Nucleus accumbens (tissue), 56 donors: ENCODE measurements at places on chromosomes 12 and 14.

DNA sequence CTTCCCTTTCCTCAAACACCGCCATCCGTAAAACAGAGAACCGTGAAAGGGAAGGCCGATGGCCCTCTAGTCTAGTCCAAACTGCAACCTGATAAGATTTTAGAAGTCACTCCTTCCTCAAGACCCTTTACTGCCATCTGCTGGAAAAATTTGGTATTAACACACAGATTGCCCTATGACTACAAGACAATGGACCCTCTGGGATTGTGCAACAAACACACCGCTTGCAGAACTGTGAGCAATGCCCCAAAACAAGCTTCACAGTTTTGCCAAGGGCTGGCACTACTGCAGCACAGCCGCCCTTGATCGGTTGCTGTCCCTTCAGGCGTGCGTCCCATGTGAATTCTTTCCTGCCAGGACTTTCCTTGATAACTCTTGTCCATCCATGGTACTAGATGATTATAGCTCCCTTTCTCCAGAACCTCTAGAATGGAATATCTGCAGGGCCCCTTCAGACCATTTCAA lies 23.1 kb downstream of the LLPH start:
- DNase-seq = peak; percentile 6

- DNase-seq = no peak
Measured at GRCh38 chr12:94139816-94140215, 8.6 kb upstream of the PLXNC1 start.

DNA sequence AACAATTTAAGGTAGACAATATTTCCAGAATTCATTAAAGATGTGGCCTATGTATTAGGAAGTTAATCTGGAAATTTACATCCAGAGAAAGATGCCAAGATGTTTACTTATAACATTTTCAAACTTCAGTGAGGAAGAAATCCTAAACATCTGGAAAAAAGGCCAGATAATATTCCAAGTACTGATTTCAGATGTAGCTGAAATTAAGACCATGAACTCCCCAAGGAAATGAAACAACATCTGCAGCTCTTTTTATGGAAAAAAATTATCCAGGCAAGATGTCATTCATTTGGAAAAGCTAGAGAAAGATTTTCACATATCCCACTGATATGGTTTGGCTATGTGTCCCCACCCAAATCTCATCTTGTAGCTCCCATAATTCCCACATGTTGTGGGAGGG lies 35.0 kb downstream of the GNG2 start:
- no peak for DNase-seq

GRCh38 chr12:113130457-113131135 lies 5.0 kb downstream of the RASAL1 start:
- DNase-seq = peak; percentile 76

GRCh38 chr12:13374793-13375192 lies 178.3 kb downstream of the EMP1 start:
- DNase-seq = no peak

GRCh38 chr14:64422756-64423155 lies 34.6 kb downstream of the MTHFD1 start:
- DNase-seq = no peak

DNA sequence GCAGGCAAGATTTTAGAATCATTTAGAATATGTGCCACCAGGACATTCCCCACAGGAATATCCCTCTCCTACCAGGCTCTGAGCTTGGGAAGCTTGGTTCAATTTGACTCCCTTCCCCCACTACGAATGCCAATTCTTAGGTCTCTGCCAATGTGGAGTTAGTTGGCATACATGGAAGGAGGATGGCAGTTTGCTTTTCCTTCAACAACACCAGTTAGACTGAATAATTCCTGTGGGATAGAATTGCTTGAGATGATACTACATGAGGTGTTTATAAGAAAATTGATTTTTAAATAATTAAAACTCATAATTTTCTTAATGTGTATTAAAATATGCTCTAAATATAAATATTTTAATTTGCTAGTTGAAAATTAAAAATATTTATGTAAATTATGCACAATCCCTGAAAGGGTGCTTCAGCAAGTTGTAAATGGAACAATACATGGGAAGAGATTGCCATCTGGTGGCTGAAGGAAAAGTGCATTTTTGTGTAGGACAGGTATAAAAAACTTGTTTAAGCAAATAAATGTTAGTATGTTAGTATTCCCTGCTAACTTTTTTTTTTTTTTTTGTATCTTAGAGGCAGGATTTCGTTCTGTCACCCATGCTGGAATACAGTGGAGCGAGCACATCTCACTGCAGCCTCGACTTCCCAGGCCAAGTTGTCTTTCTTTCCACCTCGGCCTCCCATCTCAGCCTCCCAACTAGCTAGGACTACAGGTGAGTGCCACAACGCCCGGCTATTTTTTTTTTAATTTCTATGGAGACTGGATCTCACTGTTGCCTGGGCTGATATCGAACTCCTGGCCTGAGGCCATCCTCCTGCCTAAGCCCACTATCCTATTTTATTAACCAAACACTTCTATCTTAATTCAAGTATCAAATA lies 25.8 kb upstream of the STRAP start:
- DNase-seq = no peak

DNA sequence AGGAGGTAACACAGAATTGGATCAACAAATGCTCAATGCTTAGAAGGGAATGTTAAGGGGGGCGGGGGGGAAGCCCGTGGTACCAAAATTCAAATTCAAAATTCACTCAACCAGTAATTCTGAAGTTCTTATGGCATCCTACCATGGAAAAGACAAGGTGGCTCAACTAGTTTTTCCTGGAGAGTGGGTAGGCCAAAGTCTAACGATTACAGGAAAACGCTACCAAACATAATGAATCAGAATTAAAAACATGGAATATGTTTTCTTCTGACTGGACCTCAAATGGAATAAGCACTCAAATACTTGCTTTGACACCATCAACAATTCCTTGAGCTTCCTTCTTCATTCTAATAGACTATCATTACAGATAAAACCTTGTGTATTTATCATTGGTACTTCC lies 2.3 kb downstream of the NACA start:
- DNase-seq = no peak

DNA sequence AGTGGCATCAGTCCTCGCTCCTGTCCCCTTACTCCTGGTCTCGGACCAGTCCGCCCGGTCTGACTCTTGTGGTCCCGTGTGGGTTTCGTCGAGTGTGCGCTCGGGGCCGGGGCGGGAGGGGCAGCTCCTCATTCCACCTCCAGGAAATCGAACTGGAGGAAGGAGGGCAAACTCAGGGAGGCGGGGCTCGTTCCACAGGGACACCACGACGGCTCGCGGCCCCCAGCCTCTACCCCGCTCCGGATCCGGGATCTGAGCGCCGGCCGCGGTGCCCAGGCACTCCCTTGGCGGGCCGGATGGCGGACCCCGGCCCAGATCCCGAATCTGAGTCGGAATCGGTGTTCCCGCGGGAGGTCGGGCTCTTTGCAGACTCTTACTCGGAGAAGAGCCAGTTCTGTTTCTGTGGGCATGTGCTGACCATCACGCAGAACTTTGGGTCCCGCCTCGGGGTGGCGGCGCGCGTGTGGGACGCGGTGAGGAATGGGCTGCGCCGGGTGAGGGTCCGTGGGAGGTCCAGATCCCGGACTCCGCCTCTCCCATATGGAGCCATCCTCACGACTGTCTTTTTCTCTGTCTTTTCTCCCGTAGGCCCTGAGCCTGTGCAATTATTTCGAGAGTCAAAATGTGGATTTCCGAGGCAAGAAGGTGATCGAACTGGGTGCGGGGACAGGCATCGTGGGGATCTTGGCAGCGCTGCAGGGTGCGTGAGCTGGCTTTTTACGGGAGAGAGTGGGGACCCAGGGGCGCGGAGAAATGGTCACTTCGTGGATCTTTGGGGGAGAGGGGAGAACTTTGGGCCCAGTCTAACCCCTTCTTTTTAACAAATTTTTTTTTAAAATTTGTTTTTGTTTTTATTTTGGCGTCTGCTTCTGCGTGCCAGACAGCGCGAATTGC lies at the start of gene EEF1AKMT3:
EEF1AKMT3 (plus strand) TSS at position 186 of the 894 bp plus-strand sequence; CDS start at position 297, 111 bp downstream.
- peak; percentile 75 for DNase-seq

DNA sequence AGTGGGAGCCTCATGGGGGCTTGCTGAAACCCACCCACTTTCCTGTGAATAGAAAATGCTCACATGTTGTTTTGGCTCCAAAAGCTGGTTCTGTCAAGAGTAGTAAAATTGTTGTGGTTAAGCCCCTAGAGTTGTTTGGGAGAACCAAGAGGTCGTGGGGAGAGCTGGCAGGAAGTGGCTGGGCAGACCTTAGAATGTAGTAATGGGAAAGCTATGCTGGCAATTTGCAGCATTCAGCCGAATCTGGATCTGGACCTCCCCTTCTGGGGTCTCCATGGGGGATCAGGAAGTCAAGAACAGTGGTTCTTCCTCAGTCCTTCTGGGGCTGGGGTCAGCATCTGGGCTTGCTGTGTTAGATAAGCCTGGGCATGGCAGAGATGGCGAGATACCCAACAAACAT lies 150.6 kb upstream of the TBX3 start:
- DNase-seq = no peak

GRCh38 chr12:111063295-111064026 lies 143.1 kb upstream of the MYL2 start:
- no peak for DNase-seq

DNA sequence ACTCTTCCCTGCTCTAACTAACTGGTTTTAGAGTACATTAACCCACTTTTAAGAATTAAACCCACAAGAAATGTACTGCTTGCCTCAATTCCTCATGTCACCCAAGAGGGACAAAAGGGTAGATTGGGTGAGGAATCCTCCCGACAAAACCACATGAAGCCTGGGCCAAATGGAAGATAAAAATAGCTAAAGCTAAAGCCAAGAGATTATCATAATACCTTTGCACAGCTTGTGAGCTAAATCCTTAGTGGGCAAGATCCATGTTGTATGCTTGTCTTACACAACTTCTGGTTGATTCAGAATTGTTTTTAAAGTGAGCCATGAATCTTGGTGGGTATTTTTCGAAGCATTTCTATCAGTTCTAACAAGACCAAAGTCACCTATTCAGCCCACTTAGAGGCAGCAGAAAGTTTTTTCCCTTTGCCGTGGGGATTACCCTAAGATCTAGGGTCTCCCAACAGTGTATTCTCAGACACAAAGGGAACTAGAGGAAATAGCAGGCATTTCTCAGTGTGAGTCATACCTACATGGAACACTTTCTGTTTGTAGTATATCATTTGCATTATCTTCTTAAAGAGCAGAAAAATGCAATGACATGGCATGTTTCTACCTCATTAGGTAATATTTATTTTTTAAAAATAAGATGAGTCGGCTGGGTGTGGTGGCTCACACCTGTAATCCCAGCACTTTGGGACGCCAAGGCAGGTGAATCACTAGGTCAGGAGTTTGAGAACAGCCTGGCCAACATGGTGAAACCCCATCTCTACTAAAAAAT lies 616.6 kb downstream of the KCNH5 start:
- no peak for DNase-seq

DNA sequence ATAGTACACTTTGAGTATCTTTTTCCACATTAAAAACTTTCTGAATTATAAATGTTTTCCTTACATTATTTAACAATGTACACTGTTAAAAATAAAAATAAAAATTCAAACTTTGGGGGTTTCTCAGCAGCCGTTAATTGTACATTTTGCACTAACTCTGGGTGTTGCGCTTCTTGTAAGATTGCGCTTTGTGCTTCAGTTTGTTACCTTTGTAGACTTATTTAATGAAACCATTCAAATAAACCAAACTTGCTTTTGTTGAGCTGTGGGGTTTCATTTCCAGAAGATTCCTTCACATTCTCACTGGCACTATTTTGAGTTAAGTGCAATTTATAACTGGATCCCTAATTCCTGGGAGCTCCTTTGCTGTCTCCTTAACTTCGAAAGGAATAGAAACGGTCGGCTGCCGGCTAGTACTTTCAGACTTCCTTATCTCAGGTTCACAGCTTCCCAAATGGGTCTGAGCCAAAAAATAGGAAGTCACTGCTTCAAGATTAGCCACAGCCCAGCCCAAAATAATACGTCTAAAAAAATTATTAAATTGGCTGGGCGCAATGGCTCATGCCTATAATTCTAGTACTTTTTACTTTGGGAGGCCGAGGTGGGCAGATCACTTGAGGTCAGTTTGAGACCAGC lies 38.2 kb downstream of the RAD52 start:
- DNase-seq = no peak

GRCh38 chr14:84025106-84026012 lies 1504.6 kb upstream of the FLRT2 start:
- no peak for DNase-seq

DNA sequence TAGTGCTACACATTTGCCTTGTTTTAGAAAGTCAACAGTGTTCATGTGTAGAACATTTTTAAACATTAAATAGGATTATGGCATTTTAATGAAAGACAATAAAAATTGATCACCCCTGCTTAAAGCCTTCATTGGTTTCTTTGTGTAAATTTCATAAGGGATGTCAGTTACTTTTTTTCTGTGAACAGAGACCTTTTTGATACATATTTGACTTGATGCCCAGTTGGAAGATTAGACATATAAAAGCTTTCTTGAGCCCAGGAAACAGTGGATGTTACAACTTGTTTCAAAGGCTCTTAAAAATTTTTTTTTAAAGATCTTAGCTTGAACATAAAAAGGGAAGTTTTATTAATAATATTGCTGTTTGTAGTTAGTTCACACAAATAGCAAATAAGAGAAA lies 168.7 kb upstream of the PDZRN4 start:
- no peak for DNase-seq

DNA sequence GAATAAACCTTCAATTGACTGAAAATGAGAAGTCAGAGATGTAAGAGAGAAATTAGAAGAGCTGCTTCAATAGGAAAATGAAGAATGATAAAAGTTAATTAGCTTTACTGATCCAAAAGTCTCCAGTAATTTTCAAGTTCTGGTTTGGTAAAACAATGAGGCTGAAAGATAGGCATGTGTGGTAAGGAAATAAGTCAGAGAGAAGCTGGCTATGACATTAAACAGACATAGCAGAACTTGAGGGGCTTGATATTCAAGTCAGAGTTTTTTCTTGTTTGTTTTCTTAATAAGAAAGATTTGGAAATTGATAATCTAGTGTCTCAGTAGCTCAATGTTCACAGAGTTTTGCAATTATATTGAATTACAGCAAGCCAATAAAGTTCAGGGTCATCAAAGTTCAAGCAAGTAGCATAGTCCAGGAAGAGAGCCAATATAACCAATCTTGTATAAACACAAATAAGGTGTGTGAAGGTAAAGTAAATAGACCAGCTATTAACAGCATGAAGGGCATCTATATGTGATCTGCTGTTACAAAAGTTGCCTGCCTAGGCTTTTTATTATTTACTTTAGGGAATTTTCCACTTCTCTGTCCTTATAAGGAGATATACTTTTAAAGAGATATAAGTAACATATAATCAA lies 1111.5 kb downstream of the TRHDE start:
- DNase-seq = no peak

DNA sequence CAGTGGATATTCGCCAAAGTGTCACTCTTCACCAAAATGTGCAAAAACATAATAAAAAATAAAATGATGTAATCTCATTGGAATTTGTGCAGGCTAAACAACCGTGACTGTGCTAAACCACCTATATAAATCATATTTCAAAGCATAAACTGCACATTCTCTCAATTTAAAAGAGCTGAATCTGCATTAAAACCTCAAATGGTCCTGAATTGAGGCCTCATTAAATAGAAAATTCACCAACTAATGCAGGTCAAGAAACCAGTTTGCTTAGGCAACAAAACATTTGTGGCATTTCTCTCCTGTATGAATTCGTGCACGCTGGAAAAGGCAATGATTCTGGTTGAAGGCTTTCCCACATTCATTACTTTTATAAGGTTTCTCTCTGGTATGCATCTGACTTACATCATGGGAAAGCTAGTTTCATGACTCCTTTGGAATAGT lies 80.1 kb upstream of the IFNG-AS1 start:
- DNase-seq = no peak

GRCh38 chr14:57293866-57294837 lies 25.4 kb downstream of the AP5M1 start:
- no peak for DNase-seq
